ENCODE measurements at places on chromosomes 1 and 21. TPM values are rescaled to one million over a fixed set of nuclear protein-coding genes. Genes with fewer than 3 reads are reported as not detected.

Gene ETNK2
- total RNA-seq = 6.9 TPM

Gene DAB1
- total RNA-seq = not detected

Gene PTGS2
- total RNA-seq = 21.0 TPM

Gene PLEKHN1
- 0.22 TPM for total RNA-seq

Gene SLC25A34
- 0.22 TPM for total RNA-seq

Gene ADGRB2
- total RNA-seq = 0.20 TPM

Gene AQP10
- not detected for total RNA-seq

Gene BEST4
- not detected for total RNA-seq

Gene TDRD10
- 5.0 TPM for total RNA-seq

Gene TMEM82
- total RNA-seq = not detected

Gene CHIA
- not detected for total RNA-seq

Gene DISC1
- total RNA-seq = 4.1 TPM

Gene ADORA1
- not detected for total RNA-seq

Gene FOXD3
- total RNA-seq = not detected

Gene CR1
- total RNA-seq = not detected

Gene ZBTB18
- total RNA-seq = 13.9 TPM

Gene OMA1
- 9.8 TPM for total RNA-seq

Gene PDC
- total RNA-seq = not detected

Data from lung microvascular endothelial cell (primary cell).